ENCODE measurements at places on chromosomes 5 and 9.

DNA sequence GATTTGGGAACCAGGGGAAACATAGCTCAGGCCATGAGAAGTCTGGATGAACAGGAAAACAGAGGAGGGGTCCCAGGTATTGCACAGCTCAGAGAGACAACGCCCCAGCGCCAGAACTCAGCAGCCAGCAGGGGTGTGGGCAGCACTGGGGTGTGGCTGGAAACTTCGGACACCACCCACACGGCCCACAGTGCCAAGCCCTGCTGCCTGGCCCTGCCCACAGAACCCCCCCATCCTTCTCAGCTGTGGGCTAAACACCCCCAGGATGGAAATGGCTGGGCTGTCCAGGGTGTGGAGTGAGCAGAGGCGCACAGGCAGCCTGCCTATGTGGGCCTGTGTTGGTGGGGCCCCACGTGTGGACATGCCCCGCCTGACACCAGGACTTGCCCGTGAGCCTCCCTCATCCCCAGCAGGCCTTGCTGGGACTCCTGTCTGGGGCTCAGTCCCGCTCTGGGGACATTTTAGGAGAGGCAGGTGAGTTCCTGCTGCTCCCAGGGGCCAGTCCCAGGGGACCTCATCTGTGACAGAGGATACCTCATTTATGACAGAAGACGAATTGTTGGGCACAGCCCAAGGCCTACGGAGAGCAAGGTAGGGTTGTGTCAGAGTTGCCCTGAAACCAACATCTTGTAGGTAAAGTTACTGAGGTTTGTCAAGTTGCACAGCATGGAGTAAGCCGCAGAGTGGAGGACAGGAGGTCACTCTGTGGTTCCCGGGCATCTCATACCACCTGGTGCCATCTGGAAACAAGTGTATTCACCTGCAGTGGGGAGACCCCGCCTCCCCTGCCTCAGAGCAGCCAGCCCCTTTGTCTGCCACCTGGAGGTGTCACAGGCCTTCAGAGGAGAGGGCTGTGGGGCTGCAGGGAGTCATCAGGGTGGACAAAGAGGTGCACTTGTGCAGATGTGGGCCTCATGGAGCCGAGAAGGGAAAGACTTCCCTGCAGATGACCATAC is 183.2 kb downstream of the AUH start:
- no peak for DNase-seq

DNA sequence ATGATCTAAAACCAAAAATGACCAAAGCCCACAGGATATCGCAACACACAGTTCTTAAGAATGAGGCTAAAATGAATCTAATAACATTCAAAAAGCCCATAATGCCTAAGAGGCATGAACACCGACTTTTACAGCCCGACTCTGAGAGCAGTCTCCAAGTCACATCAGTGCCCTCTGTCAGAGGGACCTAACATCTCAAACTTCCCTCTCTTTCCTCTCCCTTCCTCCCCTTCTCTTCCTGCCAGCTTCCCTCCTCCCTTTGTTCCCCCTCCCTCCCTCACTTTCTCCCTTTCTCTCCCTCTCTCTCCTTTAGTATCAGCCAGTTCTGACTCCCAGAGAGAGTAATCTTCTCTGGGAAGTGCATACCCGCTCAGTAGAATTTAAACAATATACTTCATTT is 154.4 kb downstream of the GLIS3 start:
- no peak for DNase-seq

GRCh38 chr5:146995878-146996277 is 117.3 kb upstream of the PPP2R2B start:
- no peak for DNase-seq

- no peak for DNase-seq
These were observed 79.0 kb downstream of the GTF3C4 start for GRCh38 chr9:132749306-132749705.

DNA sequence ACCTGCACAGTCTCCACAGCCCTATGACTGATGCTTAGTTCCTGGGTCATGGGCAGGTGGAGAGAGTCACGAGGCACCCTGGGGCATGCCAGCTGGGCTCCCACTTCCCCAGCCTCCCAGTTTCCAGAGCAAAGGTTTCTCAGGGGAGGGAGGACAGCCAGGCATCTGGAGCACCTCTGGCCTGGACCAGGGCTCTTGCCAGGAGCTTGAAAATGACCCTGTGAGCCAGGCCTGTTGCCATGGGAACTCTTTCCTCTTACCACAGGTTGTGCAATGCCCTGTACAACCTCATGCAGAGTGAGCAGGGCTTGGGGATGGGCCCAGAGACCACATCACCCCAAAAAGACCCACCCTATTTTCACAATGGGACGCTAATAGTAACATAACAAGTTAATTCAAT is 113.1 kb downstream of the PSD2 start:
- DNase-seq: no peak

GRCh38 chr9:75169623-75170022 is 81.3 kb downstream of the OSTF1 start:
- DNase-seq: no peak

- no peak for DNase-seq
These were observed 79.2 kb upstream of the HSPA9 start for GRCh38 chr5:138654281-138654867.

- no peak for DNase-seq
These were observed 46.9 kb downstream of the VCAN start for GRCh38 chr5:83518319-83519061.

- no peak for DNase-seq
These were observed 6.2 kb downstream of the NLN start for GRCh38 chr5:65728218-65728617.

DNA sequence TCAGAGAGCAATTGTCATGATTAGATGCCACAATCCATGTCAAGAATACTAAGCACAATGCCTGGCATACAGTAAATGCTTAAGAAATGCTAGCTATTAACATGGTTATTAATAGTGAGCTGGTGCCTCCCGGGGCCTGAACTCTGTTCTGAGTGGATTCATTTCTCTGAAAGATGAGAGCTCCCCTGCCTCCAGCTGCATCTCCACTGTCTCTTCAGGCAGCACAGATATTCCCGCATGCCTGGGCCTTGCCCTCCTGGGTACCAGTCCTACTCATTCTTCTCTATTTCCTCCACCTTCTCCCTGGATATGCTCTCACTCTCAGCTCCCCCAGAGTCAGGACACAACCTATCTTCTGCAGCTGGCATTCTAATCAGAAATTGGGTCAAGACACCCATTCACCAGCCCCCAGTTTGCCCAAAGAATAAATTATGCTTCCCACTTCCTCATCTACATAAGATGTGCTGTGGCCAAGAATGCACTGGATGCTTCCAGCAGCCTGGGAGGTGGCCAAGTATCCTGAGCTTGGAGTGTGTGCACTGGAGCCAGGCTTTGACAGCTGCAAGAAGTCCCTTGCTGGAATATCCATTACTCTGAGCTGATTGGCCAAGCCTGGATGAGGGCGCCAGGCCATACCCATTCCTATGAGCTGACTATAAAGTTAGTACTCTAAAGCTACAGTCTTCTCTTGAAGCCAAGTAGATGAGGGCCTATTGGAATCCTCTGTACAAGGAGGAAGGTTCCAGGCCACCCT is 669.0 kb downstream of the ACTL7B start:
- DNase-seq: no peak

DNA sequence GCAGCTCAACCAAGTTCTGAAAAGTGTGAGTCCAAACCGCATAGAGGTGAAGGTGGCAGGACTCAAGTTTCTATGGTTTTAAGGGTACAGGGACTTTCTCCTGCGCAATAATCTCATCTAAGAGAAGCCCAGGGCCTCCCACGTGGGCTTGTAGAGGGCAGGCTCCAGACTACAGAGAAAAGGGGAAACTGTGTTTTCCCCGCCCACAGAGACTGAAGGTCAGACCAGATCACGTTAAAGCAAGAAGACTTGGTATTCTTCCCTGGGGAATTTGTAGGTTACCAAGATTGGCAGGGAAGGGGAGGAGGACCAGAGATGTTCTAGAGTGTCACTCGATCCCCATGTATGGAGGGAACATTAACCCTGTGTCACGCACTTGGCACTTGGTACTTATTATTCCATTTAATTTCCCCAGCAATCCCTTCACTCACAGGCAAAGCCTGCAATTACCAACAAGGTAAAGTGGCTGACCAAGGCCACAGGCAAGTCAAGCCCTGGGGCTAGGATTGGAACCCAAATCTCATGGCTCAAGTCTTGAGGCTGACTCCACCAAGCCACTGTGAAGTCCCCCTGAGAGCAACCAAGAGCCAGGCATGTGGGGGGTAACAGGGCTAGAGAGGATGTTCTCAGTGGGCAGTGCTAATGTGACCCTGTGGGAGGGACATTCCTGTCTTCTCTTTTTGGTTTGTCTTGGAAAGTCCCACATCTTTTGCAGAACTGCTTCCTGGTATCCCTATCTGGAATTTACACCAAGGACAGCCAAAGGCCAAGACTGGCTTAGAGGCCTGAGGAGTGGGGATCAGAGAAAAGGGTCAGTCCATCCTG is 18.3 kb upstream of the NEK6 start:
- DNase-seq: no peak

DNA sequence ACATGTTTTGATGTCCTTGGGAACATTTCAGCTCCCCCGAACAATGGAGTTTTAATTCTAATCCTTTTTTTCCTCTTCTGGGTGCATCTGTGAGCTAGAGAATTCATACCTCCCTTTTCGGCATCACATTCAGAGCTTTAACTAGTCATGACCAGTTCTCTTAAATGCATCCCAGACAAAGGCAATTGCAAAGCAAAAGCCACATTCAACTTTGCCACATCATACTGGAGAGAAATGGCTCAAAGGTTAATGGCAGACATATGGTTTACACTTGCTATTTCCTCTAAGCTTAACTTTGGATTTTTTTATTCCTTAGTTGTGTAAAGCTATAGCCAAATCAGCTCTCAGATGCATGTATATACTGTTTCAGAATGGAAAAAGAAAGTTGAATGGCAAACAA is 153.3 kb downstream of the ESM1 start:
- DNase-seq: no peak

DNA sequence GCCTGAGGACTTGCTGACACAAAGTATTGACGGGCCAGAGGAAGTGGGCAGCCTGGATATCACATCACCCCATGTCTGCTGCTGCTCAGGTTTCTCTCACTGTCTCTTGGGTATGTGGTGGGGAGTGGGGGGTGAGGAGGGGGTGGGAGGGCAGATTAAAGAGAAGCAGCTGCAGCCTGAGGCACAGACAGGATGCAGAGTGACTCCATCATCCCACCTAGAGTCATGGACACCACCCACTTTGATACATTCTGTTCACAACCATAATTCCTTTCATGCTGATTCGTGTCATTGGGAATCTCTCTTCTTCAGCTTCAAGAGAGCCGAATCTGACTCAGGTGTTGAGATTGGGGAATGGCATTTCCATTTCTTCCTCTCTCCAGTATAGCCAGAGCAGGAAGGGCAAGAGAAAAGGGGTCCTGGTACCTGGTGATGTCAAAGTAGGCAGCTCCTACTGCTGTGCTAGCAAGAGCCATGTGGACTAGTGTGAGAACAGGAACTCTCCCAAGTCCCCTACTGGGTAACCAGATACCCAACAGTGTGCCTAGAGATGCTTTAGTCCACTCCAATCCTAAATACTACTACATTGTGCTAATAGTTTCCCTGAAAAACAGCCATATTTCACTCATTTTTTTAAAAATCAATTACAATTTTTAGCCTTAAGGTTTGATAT is 22.4 kb downstream of the GRAMD2B start:
- no peak for DNase-seq

- DNase-seq: no peak
These were observed 46.1 kb upstream of the RIOK2 start for GRCh38 chr5:97229196-97229595.

GRCh38 chr9:94664801-94665200 is 25.5 kb upstream of the FBP1 start:
- DNase-seq: no peak

DNA sequence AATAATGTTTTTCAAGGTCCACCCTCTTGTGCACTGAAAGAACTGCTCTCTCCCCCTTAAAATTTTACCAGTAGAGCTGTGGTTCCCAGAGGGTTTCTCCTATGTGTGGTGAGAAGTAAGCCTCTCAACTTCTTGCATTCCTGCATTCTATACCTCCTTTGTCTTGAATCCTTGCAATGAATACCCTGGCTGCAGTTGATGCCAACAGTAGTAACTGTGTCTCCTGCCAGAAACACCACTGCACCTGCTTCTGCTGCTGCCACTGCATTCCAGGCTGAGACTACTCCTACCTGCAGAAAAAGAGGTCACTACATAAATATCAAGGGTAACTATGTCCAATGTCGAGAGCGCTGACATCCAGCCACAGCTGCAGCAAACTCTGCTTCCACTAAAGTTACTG is 203.7 kb downstream of the TMEM167A start:
- DNase-seq: no peak

DNA sequence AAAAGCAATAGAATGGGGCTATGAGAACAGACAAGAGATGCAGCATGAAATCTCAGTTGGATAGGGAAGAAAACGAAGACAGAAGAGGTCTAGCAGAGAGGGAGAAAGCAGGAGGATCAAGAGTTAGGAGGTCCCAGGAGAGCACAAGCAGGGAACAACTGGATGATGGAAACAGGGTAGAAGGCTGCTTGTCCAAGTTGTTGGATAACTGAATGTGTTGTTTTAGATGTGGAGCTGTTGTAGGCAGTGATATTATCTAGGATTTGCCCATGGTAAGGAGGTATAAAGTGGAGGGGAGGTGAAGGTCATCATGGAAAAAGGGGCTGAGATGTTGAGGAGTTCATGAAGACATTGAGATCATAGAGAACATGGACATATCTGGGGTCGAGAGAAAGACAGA is 12.4 kb upstream of the RHOBTB3 start:
- no peak for DNase-seq
